HuH-7.5 (cell line): ENCODE measurements at places on chromosomes 13 and 19.
A peak's percentile ranks its signal among the peaks of the same experiment; 100 is the strongest.

- DNase-seq = no peak
Observed at GRCh38 chr13:49418206-49418605, 25.7 kb downstream of the CAB39L start.

DNA sequence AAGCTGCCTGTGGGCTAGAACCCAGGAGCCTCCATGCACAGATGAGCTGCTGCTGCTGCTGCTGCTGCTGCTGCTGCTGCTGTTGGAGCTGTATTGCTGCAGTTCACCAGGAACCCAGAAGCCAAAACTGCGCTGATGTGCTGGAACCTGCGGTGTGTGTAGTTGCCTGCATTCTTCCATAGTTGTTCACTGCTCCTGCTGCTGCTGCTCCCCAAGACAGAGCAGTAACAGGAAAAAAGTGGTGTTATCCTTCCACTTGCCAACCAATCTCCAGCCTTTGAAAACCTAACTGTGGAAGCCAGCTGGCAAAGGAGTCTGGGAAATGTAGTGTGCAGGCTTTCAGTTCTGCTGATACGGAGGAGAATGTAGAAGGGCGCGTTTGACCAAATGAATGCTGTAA, 37.9 kb downstream of the ARHGAP35 start:
- no peak for DNase-seq

- DNase-seq = no peak
Observed at GRCh38 chr13:27086599-27087265, 84.9 kb downstream of the USP12 start.

GRCh38 chr13:28618230-28618994, 40.5 kb upstream of the POMP start:
- DNase-seq = no peak

- DNase-seq = no peak
Observed at GRCh38 chr13:44434766-44435141, 61.1 kb downstream of the SERP2 start.

DNA sequence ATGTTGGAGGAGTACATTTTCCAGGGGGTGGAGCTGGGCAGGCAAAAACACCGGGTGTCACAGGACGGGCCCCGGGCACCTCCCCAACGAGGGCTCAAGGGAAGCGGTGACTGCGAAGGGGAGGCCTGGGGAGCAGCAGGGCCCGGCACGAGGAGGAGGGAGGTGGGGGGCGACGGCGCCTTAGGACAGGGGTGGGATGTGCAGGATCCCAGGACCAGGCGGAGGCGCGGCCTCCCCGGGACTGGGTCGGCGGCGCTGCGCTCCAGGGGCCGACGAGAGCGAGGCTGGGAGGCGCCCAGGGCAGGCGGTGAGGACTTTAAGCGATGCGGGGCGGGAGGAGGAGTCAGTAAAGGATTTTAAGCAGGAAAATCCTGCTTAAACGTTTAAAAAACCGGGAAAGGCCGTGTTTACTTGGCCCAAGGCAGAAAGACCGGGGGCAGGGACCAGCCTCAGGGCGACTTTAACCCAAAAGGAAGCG, 427 bp downstream of the ZNF160 start:
- peak; percentile 49 for DNase-seq

GRCh38 chr13:50387051-50387581, 371.9 kb downstream of the KCNRG start:
- DNase-seq = no peak

- no peak for DNase-seq
Observed at GRCh38 chr19:7978179-7978825, 27.1 kb downstream of the ELAVL1 start.

DNA sequence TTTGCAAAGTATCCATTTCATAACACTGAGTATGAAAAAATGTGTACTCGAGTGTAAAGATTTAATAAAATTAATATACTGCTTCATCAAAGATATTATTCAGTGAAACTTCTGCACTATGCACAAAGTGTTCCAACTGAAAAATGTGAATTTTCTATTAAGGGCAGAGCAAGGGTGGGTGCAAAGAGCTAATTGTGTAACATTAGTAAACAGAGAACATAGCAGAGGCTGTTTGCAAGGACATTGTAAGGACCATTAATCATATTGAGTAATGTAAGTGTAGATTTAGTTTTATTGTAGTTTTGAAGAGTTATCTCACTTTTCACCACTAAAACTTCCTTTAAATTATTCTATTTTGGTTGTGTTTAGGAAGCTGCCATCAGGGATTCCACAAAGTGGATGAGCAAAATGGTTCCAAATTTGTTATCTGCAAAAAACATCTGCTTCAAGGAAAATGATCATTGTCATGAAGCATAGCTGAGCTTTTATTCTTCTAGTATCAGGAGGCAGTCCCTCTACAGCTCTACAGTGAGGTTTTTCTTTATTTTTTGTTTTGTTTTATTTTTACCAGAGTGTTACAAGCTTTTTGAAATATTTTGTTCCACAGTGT, 1375.4 kb downstream of the SLITRK1 start:
- DNase-seq = peak; percentile 3

DNA sequence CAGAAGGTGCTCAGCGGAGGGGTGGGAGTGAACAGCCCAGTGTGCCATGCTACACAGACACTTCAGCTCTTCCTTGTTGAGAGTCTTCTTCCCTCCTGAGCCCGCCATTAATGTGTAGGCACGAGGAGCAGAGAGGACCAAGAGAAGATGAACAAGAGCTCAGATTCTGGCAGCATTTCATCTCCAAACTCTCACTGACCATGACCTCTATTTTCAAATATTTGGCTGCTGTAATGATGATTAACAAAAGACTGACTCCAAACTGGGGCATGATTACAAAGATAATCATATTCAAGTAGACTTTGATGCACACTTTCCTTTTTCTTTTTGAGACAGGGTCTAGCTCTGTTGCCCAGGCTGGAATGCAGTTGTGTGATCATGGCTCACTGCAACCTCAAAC, 236.5 kb downstream of the DCLK1 start:
- DNase-seq = no peak

GRCh38 chr13:44191504-44192171, 182.0 kb upstream of the SERP2 start:
- peak; percentile 42 for DNase-seq

- no peak for DNase-seq
Observed at GRCh38 chr13:24112791-24113190, 47.7 kb upstream of the SPATA13 start.

DNA sequence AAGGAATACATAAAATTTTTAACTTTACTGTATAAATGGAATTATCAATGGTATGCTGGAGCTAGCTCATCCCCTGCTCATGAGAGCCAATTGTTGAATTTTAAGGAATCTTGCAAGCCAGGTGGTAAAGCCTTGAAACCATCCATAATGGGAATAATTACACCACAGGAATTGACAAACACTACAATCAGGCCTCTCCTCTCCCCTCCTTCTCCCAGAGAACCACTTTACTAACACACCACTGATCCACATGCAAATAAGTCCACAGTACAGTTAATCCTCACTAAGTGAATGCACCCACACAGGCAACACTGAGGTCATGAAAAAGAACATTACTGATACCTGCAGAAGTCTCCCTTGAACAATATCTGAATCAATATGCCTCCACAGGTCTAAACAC, 140.5 kb downstream of the KLF12 start:
- no peak for DNase-seq

DNA sequence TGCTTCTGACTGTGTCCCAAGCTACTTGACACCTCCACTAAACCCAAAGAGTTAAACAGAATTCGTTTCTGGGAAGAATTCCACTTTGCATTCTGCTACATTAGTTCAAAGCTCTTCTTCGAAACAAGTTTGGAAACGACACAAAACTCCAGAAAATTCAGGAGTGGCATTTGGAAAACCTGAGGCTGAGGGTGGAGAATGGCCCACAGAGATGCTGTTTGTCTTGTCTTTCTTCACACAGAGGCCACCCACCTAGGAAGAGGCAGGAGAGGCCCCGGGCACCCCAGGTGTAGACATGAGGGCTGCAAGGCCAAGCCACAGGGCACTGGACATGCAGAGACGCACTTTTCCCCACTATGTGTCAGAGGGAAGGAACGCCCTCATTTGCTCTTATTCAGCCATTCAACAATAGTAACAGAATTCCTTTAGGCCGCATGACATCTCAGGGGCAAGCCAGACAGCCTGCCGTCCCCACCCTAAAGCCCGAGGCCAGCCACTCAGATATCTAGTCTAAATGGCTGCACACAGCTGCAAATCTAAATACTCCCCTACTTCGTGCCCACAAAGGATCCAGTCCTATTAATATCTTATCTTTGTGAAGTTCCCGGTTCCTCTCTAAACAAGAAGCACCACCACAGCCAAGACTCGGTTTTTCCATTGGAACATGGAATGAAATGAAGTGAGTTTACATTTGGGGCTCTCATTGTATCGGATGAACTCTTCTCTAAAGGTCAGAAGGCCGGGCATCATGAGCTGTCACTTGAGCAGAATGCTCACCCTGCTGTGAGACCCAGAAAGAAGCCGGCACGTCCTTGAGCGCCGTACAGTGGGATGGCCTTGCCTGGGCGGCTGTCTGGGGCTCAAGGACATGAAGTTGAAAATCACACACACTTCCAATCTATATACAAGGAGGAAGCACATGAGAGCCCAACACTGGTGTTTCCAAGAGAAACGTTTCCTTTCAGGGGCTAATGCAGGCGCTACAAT, 19.8 kb downstream of the COL4A1 start:
- DNase-seq = no peak

- no peak for DNase-seq
Observed at GRCh38 chr13:59208405-59209195, 955.1 kb downstream of the DIAPH3 start.

DNA sequence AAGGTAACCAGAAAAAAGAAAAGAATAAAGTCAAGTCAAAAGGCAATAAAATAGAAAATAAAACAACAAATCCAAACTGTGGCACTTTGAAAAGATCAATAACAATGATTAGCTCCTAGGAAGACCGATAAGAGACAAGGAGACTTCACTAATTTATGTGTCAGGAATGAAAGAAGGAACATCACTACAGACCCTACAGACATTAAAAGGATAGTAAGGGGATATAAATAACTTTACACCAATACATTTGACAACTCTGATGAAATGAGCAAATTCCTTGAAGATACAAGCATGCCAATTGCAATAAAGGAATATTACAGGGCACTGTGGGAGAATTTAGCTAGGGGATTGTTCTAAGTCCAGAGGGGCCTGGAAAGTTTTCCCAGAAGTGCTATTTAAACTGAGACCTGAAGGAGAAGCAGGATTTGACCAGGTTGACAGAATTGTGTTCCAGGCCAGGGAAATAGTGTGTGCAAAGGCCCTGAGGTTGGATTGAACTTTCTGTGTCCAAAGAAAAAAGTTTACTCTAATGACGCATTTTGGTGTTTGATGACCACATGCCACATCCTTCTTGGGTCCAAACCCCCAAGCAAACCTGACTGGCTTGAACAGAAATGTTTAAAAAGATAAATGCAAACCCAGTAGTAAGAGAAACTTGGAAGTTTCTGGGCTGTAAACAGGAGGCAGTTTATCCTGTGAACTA, 1.6 kb upstream of the C19orf38 start:
- DNase-seq = no peak

GRCh38 chr19:50203281-50204080, at the start of gene MYH14:
TSS of gene MYH14 (plus strand) at chr19:50203622. CDS start at chr19:50210366, 6,744 bp downstream.
- DNase-seq = peak; percentile 45

- DNase-seq = no peak
Observed at GRCh38 chr19:2715470-2716274, 5.5 kb downstream of the DIRAS1 start.

DNA sequence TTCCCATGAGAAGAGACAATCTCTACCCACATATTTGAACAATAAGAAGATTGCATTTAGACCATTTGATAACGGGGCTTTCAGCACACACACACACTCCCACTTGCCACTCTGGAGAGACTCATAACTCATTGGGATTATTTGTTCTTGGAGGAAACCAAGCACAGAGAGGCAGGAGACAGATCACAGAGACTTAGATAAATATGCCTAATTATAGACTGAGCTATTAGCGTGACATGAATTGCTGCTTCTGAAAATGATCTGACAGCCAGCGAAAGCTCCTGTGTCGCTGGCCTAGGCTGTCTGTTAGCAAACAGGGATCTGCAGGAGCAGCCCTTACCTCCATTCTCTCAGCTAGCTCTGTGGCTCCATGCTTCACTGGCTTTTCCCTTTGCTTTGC, 111.4 kb downstream of the CCNA1 start:
- no peak for DNase-seq

GRCh38 chr19:17743874-17744580, 7.2 kb upstream of the FCHO1 start:
- no peak for DNase-seq

DNA sequence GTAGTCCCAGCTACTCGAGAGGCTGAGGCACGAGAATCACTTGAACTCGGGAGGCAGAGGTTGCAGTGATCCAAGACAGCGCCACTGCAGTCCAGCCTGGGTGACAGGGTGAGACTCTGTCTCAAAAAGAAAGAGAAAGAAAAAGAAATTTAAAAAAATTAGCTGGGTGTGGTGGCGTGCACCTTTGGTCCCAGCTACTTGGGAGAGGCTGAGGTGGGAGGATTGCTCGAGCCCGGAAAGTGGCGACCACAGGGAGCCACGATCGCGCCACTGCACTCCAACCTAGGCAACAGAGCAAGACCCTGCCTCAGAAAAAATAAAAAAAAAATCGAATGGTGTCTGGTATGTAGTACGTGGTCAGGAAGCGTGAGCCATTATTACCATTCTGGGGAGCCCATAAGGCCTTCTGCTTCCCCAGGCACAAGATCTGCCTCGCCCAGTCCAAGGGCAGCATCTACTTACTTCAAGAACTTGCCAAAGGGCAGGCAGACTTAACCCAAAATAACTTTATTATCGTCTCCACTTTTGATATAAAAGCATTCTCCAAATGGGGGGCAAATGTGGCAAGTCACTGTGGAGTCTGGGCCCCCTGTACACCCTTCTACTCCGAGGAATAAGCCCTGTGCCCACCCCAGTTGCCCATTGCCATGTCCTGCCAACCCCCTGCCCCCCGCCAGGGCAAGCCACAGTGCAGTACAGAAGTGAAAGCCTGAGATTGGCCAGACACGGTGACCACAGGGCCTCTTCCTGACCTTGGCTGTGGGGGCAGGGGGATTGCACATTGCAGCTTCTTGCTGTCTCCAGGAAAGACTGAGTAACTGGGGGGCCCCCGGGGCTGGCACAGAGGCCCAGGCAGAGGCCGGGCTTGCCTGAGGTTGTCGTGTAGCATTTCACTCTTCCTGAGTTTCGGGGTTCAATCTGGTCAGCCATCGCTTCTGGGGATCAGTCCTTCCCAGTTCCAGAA, 12.6 kb downstream of the CCL25 start:
- DNase-seq = no peak

- no peak for DNase-seq
Observed at GRCh38 chr19:48818234-48818820, 7.5 kb upstream of the BCAT2 start.
